Right renal cortex interstitium (tissue), 3 donors: ENCODE measurements at places on chromosomes 2 and 18.

GRCh38 chr18:54958704-54959625 lies at the start of gene CCDC68:
CCDC68 (minus strand) TSS chr18:54959461; CDS start chr18:54942791, 16,670 bp downstream.
- no peak for DNase-seq

GRCh38 chr2:159616286-159616701 lies at the start of gene BAZ2B:
BAZ2B (minus strand) TSS chr2:159616548; CDS start chr2:159478719, 137,829 bp downstream.
- DNase-seq, result no peak

- DNase-seq, result no peak
Observed at GRCh38 chr2:66782780-66783361, 347.9 kb downstream of the MEIS1 start.

DNA sequence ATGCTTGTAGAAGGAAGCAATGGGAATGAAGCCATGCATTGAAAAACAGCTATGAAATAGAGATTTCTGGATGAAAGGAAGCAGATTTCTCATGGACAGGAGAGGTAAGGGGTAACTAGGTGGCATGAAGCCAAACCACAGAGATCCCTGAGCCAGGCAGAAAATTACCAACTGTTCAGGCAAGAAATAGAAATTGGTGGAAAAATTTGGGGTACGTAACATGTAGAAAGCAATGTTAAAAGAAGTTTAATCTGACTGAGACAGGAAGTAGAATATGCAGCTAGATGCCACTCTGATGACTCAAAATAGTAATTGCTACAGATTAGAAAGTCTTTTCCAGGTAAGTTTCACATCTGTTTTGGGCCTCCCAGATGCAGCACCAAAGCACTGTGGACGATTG lies 928.5 kb upstream of the CELF4 start:
- no peak for DNase-seq

GRCh38 chr18:22355069-22355468 lies 62.6 kb downstream of the CTAGE1 start:
- no peak for DNase-seq

DNA sequence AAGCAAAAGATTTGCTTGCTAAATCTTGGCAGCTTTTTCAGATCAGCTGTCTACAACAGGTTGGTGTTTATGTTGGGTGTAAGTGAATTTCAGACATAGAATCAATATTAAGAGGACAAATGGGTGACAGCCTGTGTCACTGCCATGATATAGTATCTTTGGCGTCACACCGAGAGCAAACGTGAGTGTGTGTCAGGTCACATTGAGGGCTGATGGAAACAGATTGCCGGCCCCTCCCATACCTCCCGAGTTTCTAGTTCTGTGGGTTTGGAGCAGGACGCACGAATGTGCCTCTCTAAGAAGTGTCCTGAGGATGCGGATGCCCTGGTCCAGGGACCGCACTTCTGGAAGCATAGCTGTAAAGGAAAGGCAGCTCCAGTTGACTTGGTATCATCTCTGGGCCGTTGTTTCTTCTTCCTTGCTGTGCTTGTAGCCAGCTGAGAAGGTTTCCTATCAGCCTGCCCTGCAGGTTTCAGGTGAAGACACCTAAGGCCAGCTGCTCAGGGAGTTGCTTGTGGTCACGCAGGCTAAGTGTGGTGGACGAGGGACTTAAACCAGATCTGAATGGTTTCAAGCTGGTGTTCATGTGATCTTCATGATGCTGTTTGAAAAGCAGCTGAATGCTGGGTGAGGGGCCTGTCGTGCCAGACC lies 6.4 kb downstream of the AGAP1 start:
- no peak for DNase-seq
